Right lung (tissue), 10 donors: ENCODE measurements at places on chromosomes 3 and 15. TPM values are rescaled to one million over a fixed set of nuclear protein-coding genes. Genes with fewer than 3 reads are reported as not detected.

The MUC20 gene
- polyA plus RNA-seq = 20.4 TPM

The GABRB3 gene
- 2.4 TPM for polyA plus RNA-seq

The ALAS1 gene
- polyA plus RNA-seq = 38.0 TPM

The ARL6IP5 gene
- 108 TPM for polyA plus RNA-seq

The TRAT1 gene
- polyA plus RNA-seq = 0.29 TPM

The PDE8A gene
- 48.3 TPM for polyA plus RNA-seq

The MYEF2 gene
- polyA plus RNA-seq = 60.8 TPM

The WDR49 gene
- 3.8 TPM for polyA plus RNA-seq

The CYP11A1 gene
- polyA plus RNA-seq = 0.54 TPM

The FAM107A gene
- polyA plus RNA-seq = 0.82 TPM

The FGF12 gene
- polyA plus RNA-seq = 10.7 TPM

The OSTN gene
- not detected for polyA plus RNA-seq

The SCAP gene
- polyA plus RNA-seq = 49.3 TPM

The WDR72 gene
- 2.6 TPM for polyA plus RNA-seq

The NOX5 gene
- polyA plus RNA-seq = 0.40 TPM
